Sigmoid colon (tissue), 7 donors: ENCODE measurements at places on chromosomes 4 and X. TPM values are rescaled to one million over a fixed set of nuclear protein-coding genes. Genes with fewer than 3 reads are reported as not detected.
A peak's percentile ranks its signal among the peaks of the same experiment; 100 is the strongest.

The XG gene
- total RNA-seq, result 1.1 TPM

The TMEM184C gene
- 21.6 TPM for total RNA-seq

The SLC26A1 gene
- total RNA-seq, result not detected

The SERPINA7 gene
- not detected for total RNA-seq

GRCh38 chr4:127400731-127401346 lies 231.9 kb upstream of the INTU start:
- H3K27me3 ChIP-seq, result no peaks in the 10 kb centered on the region
- peak; percentile 70 for DNase-seq
